ENCODE measurements at places on chromosomes 6 and 20.

DNA sequence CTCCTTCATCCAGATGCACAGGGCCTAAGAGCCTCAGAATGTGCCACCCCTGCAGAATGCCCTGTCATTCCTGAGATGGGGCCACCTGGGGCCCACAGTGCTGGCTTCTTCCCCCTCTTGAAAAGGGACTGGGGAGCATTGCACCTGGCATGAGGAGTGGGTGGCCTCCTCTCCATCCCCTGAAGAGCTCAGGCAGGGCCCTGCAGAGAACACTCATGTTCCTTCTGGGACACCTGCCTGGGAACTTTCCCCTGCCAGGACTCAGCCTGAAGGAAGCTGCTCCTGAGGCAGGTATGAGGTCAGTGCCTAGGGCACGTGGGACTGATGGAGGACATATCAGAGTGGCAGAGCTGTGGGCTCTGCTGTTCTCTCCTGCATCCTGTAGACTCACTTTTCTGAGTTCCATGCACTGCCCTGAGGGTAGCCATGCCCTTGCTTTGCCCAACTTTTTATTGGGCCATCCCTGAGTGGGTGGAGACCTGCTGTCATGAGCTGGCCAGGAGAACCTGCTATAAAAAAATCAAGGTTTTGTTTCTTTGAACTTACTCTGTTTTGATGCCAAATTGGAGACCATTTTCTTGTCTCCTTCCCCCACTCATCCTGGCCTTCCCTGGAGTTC lies 19.5 kb downstream of the CCDC167 start:
- no peak for DNase-seq

GRCh38 chr6:155962276-155962675 lies 506.6 kb upstream of the NOX3 start:
- DNase-seq: no peak

GRCh38 chr20:36599912-36600345 lies 5.7 kb upstream of the RAB5IF start:
- no peak for DNase-seq

- DNase-seq: no peak
Measured at GRCh38 chr6:98343004-98343403, 491.4 kb upstream of the POU3F2 start.

GRCh38 chr6:169937389-169938261 lies 186.2 kb downstream of the ERMARD start:
- no peak for DNase-seq

GRCh38 chr6:120935908-120936307 lies 398.4 kb downstream of the TBC1D32 start:
- no peak for DNase-seq

GRCh38 chr6:150417250-150417649 lies 48.4 kb downstream of the IYD start:
- no peak for DNase-seq

DNA sequence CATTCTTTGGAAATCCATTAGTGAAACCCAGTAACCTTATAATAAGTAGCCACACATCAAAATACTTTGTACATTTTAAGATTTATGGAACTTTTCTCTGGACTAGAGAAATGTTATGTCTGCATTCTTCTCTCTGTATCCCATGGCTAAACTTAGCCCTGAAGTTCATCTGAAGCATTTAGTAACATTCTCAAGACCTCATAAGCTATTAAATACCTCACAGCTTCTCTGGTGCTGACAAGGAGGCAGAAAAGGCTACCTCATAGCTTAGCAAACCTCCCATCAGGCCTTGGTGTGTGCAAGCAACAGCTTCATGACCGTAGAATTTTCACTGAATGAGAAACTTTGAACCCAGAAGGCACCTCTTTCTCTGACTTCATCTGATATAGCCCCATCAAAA lies 38.9 kb upstream of the HDGFL1 start:
- DNase-seq: no peak

GRCh38 chr6:75932067-75932466 lies 140.4 kb downstream of the IMPG1 start:
- DNase-seq: no peak

DNA sequence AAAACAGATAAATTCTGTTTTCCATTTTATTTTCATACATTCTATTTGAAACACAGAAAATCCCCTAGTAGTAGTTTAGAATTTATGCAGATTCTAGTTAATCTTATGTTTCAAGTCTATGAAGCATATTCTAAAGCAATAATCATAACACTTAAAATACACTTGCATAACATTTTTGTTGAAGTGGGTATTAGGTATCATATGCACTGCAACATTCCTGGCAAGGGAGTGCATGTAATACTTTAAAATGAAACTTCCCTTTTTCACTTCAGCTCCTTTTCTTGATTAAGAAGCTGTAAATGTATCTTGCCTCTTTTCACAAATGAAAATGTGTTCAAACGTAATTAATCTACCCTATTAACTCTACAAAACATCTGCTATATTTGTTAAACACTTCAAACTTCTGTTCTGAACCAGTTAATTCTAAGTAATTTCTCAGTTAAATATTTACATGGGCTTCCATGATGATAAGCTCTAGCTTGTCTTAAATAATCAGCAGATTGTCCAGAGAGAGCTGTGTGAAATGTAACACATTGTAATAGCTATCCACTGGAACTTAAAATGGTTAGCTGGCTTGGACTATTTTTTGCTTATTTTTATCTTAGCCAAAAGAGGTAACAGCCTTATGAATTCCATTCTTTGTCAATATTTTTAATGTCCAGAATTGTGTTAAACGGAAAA lies 192.8 kb downstream of the COL19A1 start:
- no peak for DNase-seq

- DNase-seq: no peak
Measured at GRCh38 chr6:154487367-154488247, 22.9 kb downstream of the CNKSR3 start.
